ENCODE measurements at places on chromosomes 6 and 20.

DNA sequence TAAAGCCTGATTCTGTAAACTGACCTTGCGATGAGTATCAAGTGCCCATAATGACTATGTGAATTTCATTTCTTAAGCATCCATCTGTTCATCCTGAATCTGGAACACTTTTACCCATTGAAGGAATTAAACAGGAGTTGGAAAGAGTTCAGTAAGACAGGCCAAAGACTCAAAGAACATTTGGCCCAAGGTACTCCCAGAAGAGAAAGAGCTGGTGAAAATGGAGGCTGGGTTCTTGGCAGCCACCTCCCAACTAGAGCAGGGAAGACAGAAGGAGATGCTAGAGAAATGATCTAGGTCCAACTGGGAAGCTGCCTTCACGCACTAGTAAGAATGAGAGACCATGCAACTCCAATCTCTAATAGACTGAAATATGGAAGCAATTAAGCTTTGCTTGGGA lies 290.8 kb upstream of the RNF24 start:
- DNase-seq, result no peak

DNA sequence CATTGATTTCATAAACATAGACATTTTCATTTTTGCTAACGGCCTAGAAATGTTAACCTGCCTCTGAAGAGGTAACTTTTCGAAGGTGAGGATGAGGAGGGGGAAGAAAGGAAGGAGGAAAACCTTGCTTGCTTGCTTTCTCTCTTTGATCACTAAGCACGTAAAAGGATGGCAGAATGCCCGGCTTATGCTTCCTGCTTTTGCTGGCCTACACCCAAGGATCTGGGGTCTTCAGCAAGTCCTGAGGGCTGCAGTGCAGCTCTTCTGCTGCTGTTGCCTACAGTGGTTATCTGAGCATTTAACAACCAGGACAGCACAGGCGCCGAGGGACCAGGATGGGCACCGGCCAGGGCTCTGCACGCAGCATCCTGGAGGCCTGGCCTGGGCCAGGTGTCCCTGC lies 150.8 kb upstream of the TAB2 start:
- DNase-seq, result no peak

GRCh38 chr20:25223179-25223661 lies 24.7 kb upstream of the PYGB start:
- peak; percentile 86 for DNase-seq

- no peak for DNase-seq
These were observed 47.2 kb upstream of the IPCEF1 start for GRCh38 chr6:154403788-154404187.

GRCh38 chr20:60558486-60558885 lies 600.3 kb downstream of the CDH26 start:
- no peak for DNase-seq
